ENCODE measurements at places on chromosomes 12 and 14.

- no peak for DNase-seq
Observed at GRCh38 chr12:105822131-105823105, 316.3 kb downstream of the NUAK1 start.

DNA sequence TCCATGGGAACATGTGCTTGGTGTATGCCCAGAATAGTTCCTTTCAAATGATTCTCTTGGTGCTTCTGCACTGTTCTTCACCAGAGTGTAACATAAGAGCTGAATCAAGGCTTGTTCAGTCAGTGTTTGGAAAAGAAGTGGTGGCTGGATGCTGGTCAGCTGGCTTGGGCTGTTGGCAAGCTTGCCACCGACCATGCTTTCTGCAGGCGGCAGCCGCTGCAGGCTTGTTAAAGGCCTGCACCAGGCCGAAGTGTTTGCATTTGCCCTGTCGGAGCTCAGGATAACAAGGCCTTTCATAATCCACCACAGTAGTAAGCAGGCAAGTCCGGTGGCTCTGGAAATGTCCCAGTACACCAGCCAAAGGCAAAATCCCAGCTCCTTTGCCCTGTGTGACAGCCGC, 26.9 kb downstream of the DAAM1 start:
- DNase-seq, result peak; percentile 66

DNA sequence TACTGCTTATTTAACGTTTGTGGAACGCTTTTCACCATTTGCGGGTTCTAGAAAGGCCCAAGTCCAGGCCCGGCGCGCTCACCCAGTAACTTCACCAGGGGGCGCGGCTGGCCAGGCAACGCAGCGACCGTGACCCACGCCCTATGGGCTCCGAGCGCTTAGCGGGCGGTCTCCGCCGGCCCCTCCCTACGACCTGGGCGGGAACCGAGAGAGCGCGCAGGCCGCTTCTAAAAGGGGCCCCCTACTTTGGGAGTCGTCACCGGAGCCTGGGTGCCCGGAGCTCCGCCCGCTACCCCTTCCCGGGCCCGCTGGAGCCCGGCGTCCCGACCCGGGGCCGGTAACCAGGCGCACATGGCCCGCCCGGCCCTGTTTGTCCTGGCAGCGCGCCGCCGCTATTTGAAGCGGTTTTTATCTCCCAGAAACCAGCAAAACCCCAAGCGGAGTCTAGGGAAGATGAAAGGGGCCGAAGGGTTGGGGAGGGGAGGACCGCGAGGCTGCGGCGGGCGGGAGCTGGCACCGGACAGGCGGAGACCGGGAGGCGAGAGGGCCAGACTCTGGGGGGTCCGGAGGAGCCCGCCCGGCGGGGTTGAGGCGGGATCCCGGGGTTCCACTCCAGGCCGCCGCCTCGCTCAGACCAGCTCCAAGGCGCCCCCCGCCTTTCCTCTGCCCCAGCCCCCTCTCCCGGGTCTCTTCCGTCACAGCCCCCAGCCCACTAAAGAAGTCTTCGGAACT, 3.5 kb upstream of the AAAS start:
- peak; percentile 90 for DNase-seq

DNA sequence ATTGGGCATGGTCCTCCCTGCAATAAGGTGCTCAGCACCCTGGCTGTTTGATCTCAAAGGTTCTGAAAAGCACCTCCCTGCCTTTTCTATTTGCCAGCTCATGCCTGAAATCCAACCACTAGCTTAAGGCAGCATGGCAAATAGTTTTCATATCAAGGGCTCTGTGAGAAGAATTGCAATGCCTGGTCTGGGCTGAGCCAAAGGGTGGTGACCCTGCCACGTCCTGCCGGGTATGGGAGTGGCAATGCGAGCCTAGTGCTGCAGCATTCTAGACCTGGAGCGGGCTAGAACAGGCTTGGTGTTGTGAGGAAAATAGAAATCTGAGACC, 2.3 kb upstream of the SCNN1A start:
- DNase-seq, result no peak

GRCh38 chr14:68140076-68140741, 320.6 kb downstream of the RAD51B start:
- no peak for DNase-seq

- no peak for DNase-seq
Observed at GRCh38 chr12:91978143-91978542, 167.5 kb downstream of the BTG1 start.

DNA sequence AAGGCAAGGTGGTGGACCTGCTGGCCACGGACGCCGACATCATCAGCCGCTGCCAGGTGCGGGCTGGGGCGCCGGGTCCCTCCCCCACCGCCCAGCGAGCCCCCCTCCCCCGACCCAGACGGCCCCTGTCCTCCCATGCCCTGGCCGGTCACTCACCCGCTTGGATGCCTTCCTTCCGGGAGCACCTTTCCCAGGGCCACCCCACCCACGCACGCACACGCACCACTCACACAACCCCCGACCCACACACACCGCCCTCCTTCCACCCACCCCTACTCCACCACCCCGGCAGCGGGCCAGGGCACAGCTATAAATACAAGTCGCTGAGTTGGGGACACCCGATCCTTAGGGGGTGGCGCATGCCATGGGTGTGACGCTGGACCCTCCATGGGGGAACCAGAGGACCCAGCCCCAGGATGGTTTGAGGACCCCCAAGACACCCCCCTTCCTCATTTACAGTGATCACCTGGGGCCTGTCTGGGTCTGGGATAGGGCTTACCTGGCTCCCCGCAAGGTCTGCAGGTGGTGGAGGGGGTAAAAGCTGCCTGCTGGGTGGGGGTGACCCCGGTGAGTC, 465 bp downstream of the ADSS1 start:
- no peak for DNase-seq

GRCh38 chr14:22311636-22312035, 277.4 kb downstream of the DAD1 start:
- DNase-seq, result no peak

DNA sequence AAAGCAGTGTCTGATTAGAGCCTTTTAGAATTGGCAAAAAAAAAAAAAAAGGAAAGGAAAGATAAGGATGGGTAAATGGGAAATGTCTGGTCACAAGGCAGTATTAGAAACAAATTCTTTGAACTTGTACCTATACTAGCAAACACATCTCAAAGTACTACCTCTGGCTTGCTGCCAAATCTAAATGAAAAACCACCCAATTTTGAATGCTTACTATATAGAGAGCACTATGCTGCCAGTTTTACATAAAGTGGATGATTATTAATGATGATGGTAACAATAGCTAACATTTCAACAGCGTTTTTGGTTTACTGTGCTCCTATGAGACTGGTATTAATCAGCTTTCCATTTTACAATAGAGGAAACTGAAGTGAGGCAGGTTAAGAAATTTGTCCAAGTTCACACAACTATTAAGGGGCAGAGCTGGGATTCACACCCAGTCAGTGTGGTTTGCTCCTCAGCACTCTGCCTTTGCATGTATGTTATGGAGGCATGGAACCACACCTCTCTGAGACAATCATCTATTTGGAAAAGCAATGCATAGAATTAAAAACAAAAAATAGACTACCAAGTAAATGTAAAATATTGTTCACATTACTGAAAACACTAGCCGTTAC, 34.2 kb downstream of the ATP2B1 start:
- DNase-seq, result no peak

GRCh38 chr14:23469906-23470403, 452 bp downstream of the NGDN start:
- DNase-seq, result no peak

GRCh38 chr12:113201187-113202177, 16.0 kb downstream of the RITA1 start:
- no peak for DNase-seq

DNA sequence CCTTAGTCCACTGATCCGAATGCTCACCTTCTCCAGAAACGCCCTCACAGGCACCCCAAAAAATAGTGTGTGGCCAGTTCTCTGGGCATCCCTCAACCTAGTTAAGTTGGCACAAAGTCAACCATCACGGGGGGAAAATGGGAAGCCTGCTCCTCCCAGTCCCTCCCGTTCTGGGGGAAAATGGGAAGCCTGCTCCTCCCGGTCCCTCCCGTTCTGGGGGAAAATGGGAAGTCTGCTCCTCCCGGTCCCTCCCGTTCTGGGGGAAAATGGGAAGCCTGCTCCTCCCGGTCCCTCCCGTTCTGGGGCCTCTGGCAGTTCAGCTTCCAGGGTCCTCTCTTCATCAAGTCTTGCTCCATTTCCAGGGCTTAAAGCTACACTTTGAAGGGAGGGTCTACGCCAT, 106.1 kb downstream of the RIMBP2 start:
- no peak for DNase-seq

DNA sequence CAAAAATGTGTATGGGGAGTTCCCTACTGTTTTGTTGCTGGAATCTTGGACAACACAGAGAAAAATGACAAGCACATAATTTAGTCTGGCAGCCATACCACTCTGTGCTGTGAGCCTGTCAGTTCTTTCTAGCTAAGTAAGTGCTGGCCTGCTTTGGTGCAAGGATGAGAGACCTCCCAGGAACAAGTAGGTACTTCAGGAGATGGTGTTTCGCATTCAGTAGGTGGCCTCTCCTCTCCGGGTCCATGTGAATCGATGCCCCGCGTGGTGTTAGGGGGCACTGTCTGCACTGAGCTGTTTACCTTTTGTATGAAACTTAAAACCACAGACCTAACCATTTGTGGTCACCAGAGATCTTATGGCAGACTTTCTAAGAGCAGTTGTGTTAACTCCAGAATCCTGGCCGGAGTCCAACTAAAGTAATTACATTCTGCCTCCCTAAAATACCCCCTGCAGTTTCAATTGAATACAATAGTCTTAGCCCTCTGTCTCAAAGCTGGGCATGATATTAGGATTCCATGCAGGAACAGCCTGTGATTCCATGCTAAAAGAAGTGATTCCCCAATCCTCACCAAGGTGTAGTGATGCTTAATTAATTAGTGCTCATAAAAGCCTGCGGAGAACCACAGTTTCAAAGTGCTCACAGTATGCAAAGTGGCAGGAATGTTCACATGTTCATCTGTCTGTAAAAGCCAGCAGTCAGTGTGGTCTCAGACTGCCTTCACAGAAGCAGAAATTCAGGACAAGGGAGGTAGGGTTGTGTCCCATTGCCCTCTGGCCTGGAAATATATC, 64.2 kb downstream of the LLPH start:
- DNase-seq, result no peak

DNA sequence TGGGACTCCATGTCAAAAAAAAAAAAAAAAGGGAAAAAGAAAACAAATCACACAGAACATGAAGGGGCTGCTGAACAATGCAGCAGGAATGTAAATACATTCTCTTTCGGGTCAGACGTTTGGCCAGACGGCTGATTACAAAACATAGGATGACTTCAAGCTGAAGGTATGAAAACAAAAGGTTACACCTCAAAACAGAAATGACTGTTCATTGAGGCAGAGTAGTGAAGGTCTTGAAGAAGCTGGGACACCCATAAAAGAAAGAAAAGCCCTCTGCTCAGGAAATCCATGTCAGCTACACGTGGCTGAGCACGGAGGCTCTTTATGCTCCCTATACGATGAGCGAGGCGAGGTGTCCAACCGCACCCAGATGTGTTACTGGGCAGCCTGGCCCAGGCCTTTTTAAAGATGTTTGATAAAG, 37.7 kb downstream of the FGD4 start:
- DNase-seq, result no peak

DNA sequence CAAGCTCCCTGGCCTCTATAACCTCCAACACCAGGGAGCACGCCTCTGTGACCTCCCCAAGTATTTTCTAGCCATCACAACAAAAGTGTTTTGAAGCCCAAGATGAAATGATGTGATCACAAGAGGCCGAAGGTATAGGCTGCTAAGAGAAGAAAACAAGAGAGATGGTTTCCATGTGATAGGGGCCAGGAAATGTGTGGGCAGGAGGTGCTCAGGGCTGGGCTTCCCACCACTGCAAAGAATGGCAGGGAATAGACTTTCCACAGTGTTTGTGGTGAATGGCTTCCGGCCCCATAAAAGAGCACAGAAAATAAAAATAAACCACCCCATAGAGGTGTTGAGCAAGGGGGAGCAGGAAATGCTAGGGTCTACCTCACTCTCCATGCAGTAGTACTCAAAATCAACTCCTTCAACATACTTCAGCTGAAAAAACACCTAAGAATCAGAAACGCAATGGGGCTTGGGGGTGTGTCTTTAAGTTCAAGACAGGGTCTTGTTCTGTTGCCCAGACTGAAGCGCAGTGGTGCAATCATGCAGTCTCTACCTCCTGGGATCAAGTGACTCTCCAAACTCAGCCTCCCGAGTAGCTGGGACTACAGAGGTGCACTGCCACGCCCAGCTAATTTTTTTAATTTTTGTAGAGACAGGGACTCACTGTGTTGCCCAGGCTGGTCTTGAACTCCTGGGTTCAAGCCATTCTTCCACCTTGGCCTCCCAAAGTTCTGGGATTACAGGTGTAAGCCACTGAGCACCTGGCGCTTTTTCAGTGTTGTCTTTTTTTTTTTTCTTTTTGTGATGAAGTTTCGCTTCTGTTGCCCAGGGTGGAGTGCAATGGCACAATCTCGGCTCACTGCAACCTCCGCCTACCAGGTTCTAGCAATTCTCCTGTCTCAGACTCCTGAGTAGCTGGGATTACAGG, 27.1 kb downstream of the DAD1 start:
- no peak for DNase-seq

GRCh38 chr12:116406529-116406928, 129.0 kb upstream of the MED13L start:
- no peak for DNase-seq

- DNase-seq, result no peak
Observed at GRCh38 chr14:103453791-103454190, 68.6 kb downstream of the MARK3 start.

DNA sequence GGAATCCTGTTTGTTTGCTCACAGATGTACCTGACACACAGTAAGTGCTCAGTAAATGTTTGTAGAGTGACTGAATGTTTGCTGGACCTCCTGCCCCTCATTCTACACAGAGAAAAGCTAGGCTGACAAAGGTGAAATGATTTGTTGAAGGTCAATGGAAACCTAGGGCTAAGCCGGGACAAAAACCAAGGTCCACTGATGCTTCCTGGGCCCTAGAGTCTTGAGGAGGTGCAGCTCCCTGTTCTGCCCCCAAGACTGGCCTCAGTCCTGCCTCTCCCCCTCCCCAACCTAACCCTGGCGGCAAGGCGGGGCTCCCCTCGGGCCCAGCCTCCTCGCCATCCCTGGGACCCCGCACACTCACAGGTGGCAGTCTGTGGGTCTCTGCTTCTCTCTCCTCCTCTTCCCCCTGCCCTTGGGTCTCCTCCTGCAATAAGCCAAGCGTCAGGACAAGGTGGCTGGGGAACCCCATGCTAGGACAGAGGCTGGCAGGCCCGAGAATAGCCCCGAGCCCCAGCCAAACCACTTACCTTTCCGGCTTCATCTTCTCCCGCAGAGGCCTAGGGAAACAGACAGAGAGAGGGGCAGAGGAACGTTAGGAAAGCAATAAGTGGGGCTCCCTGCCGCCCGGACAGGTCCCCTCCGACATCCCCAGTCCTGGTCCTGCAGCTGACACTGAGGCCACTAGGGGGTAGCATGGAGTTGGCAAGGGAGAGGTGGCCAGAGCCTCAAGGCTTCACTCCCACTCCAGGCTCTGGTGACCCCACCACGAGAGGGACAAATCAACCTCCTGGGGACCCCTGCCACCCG, 9.3 kb downstream of the PGF start:
- DNase-seq, result peak; percentile 42

GRCh38 chr12:5294274-5295070, 137.4 kb upstream of the NTF3 start:
- no peak for DNase-seq

GRCh38 chr12:99390707-99391106, 256.8 kb upstream of the GARIN6 start:
- no peak for DNase-seq
